ENCODE measurements at places on chromosomes 12 and 14.

DNA sequence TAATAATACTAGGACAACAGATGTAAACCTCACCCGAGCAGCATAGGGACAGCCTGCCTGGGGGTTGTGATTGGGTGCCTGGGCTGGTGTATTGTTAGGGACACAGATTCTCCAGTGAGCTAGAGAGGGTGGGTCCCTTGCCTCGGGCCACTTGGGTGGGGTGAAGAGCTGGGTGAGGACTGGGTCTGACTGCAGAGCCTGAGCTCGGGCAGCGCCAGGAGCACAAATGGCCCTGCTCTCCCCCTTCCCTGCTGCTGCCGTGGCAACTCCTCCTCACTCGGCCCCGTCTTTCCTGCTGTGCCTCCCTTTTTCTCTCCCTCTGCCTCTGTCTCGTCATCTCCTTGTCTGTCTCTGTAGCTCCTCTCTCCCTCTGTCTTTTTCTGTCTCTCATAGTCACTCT lies 115.4 kb downstream of the GLT1D1 start:
- DNase-seq = no peak

GRCh38 chr14:104715416-104715815 lies 8.6 kb upstream of the ADSS1 start:
- no peak for DNase-seq

GRCh38 chr12:110304061-110304551 lies 23.1 kb downstream of the ATP2A2 start:
- peak; percentile 29 for DNase-seq

DNA sequence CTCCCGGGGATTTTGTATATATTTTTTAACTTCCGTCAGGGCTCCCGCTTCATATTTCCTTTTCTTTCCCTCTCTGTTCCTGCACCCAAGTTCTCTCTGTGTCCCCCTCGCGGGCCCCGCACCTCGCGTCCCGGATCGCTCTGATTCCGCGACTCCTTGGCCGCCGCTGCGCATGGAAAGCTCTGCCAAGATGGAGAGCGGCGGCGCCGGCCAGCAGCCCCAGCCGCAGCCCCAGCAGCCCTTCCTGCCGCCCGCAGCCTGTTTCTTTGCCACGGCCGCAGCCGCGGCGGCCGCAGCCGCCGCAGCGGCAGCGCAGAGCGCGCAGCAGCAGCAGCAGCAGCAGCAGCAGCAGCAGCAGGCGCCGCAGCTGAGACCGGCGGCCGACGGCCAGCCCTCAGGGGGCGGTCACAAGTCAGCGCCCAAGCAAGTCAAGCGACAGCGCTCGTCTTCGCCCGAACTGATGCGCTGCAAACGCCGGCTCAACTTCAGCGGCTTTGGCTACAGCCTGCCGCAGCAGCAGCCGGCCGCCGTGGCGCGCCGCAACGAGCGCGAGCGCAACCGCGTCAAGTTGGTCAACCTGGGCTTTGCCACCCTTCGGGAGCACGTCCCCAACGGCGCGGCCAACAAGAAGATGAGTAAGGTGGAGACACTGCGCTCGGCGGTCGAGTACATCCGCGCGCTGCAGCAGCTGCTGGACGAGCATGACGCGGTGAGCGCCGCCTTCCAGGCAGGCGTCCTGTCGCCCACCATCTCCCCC lies 777 bp downstream of the ASCL1 start:
- DNase-seq = no peak

DNA sequence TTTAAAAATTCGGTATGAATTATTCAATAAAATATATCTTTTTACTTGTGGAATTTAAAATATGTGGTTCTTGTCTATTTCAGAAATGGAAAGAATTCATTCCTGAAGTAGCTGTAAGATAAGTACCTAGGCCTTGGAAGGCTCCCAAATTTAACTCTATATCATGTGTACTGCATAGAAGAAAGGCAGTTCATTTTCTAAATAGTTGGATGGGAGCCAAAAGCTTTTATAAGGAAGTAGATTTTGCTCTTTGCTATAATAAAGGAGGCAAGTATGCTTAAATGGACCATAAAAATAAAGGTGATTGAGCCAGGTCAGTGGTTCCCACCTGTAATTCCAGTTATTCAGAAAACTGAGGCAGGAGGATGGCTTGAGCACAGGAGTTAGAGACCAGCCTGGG lies 187.5 kb downstream of the ATXN7L3B start:
- peak; percentile 36 for DNase-seq

DNA sequence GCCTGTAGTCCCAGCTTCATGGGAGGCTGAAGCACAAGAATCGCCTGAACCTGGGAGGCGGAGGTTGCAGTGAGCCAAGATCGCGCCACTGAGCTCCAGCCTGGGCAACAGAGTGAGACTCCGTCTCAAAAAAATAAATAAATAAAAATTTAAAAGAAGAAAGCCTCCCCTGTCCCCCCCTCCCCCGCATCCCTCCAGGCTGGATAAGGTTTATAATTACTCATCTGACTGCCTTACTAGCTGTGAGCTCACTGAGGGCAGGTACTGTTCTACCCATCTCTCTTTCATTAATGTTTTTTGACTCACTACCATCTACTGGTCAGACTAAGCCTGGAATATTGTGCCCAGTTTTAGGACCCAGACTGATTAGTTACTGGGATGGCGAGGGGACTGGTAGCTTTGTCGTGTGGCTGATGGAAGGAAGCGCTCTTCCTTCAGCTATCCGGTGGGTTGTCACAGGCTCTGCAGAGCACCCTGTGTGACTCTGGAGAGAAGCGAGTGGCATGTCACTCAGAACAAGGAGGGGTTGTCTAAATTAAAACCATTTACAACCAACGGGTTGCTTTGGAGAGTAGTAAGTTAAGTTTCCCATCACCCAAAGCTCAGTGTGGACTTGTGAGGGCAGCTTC lies 16.9 kb downstream of the EVL start:
- DNase-seq = no peak

GRCh38 chr12:52846356-52846970 lies 2.3 kb downstream of the KRT78 start:
- no peak for DNase-seq

GRCh38 chr14:74475678-74476077 lies 17.4 kb downstream of the NPC2 start:
- peak; percentile 45 for DNase-seq

DNA sequence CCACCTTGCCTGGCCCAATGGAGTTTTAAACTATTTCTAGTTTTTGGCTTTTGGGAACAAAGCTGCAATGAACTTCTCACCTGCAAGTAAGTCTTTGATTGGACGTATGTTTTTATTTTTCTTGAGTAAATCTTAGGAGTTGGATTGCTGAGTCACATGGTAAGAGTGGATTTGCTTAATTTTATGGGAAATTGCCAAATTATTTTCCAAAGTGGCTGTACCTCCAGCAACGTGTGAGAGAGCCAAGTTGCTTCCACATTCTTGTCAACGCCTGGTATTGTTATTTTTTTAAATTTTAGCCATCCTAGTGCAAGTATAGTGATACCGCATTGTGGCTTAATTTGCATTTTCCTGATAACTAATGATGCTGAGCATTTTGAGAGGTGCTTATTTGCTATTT lies 136.6 kb downstream of the LMNTD1 start:
- DNase-seq = no peak

- DNase-seq = peak; percentile 36
These were observed 197.0 kb upstream of the AMIGO2 start for GRCh38 chr12:47276621-47277309.

DNA sequence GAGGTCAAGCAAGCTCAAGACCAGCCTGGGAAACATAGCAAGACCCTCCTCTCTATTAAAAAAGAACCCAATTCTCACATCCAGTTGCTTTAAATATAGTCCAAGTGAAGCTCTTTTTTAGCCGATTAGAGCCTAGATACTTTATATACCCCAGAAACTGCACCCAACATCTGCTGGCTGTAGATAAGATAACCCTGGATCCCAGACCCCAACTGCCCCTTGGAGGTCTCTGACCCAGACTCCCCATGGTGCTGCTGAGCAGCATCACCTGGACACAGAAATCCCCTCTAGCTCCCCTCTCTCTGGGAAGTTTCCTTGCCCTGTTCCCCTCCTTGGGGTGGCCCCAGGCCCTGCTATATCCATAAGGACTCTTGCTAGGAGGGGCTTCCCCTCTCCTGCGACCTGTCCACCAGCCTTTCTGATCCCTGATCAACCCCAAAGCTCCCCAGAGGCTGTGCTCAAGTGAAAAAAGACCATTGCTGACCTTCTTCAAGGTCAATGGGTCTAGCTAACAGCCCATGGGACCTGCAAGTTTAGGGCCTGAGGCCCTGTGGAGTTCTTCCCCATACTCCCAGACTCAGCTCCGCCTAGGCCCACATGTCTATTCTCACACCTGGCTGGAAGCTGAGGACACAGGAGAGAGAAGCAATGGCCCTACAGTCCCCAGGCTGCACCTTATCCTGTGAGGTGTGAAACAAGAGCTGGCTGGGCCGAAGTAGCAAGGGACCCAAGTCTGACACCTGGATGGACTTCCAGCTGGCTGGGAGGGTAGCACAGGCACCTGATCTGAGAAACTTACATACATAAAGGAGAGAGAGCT lies 56.2 kb downstream of the ARL6IP4 start:
- DNase-seq = no peak

GRCh38 chr12:123891516-123892179 lies 81.0 kb downstream of the CCDC92 start:
- DNase-seq = no peak

- no peak for DNase-seq
These were observed 143.0 kb downstream of the KITLG start for GRCh38 chr12:88437226-88437625.

DNA sequence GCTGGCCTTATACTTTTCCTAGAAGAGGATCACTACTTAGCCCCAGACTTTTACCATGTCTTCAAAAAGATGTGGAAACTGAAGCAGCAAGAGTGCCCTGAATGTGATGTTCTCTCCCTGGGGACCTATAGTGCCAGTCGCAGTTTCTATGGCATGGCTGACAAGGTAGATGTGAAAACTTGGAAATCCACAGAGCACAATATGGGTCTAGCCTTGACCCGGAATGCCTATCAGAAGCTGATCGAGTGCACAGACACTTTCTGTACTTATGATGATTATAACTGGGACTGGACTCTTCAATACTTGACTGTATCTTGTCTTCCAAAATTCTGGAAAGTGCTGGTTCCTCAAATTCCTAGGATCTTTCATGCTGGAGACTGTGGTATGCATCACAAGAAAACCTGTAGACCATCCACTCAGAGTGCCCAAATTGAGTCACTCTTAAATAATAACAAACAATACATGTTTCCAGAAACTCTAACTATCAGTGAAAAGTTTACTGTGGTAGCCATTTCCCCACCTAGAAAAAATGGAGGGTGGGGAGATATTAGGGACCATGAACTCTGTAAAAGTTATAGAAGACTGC lies 1.5 kb downstream of the MGAT2 start:
- no peak for DNase-seq

DNA sequence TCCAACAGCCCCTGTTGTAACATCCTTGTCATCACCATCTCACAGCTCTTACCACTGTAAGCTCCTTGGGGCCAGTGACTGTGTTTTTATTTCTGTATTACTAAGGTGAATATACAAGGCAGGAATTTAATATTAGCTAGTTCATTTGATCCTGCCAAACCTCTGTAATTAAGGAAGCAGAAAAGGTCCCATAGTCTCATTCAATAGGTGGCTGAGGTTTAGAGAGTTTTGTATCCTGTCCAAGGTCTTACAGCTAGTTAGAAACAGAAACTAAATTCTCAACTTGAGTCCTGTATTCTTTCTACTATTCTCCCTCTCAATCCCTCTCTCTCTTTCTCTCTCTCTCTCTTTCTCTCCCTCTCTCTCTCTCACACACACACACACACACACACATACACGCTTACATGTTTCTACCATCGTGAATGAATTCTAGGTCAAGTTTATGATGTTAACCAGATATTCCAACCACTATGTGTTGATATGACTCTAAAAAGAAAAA lies 543 bp upstream of the GLIPR1 start:
- DNase-seq = peak; percentile 37

- DNase-seq = no peak
These were observed 21.5 kb downstream of the LLPH start for GRCh38 chr12:66109056-66109455.

DNA sequence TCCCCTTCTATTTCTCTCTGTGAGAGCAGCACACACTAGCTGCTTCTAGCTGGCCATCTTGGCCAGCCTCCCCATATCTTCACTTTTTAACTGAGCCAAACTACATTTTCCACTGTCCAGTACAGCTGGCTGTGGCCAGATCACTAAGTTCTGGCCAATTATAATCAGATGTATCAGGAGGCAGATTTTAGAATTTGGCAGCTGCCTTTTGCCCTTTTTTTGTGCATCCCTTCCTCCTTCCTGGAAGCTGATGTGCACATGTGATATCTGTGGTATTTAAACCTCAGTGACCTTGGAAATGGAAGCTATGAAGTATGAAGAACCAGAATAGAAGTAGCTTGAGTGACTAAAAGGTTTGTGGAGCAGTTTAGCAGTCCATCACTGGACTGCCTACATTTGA lies 49.8 kb upstream of the ANO6 start:
- no peak for DNase-seq

- peak; percentile 40 for DNase-seq
These were observed 227.7 kb upstream of the NPAS3 start for GRCh38 chr14:32710731-32711680.

- DNase-seq = no peak
These were observed 49.6 kb downstream of the ST8SIA1 start for GRCh38 chr12:22284871-22285270.

GRCh38 chr14:78253986-78254385 lies 83.8 kb downstream of the NRXN3 start:
- DNase-seq = peak; percentile 75

DNA sequence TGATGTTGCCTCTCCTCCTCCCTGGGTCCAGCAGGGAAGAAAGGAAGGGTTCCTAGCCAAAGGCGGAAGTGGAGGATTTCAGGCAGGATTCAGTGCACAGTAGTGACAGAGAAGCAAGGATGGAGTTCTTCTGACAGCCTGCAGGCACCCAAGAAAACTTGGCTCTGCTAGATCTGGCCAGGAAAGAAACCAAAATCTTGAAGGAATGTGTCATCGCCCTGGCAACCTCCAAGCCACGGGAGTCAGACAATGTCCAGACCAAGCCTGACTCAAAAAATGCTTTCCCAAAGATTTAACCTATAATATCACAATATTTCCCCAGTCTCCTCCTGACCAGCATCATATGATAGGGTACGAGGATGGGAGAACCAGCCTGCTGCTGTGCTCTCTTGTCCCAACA lies 22.8 kb upstream of the DHRS4 start:
- no peak for DNase-seq

GRCh38 chr14:75877292-75877691 lies 104.5 kb downstream of the TGFB3 start:
- DNase-seq = peak; percentile 78

- no peak for DNase-seq
These were observed 2.0 kb upstream of the CCDC63 start for GRCh38 chr12:110844551-110845338.

DNA sequence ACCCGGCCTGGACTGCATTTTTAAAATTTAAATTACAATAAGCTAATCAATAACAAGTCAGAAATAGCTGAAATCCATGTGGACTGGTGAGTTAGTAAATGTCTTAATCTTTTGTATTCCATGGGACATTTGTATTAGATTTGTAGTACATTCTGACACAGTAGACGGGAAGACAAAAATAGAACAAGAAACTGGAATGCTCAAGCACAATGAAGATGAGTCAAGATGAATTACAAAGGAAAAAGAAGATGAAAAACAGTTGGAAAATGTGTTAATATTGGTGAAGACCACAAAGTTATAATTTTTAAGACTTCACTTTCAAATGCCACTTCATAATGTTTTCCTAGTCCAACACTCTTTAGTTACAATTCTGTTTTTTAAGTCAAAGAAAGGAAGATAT lies 97.8 kb upstream of the FERMT2 start:
- DNase-seq = no peak

Measured in fibroblast of skin of left quadriceps (primary cell).